NB4 (cell line): ENCODE measurements at places on chromosomes 3 and 15.

GRCh38 chr15:90325726-90326125 lies 26.4 kb upstream of the ZNF774 start:
- no peak for DNase-seq

DNA sequence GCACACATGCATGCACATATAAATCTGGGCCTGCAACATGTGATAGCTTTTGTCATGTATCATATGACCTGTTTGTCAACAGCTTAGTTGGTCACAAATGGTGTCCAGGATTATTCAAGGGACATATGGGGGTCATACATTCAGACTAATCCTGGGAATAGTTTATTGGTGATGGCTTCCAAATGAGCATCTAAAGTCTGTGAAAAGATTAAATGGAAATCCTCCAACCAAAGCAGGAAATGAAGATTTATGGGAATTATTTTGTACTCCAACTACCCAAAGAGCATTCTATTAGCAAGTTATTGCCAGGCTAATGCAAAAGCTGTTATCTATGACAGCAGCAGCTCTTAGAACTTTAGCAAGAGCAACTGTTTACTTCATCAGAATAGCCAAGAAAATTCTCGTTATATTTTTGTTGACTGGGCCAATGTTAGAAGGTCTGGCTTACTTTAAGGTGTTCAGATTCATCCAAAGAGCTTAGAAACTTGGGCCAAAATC lies 7.1 kb downstream of the FSTL1 start:
- DNase-seq: no peak

DNA sequence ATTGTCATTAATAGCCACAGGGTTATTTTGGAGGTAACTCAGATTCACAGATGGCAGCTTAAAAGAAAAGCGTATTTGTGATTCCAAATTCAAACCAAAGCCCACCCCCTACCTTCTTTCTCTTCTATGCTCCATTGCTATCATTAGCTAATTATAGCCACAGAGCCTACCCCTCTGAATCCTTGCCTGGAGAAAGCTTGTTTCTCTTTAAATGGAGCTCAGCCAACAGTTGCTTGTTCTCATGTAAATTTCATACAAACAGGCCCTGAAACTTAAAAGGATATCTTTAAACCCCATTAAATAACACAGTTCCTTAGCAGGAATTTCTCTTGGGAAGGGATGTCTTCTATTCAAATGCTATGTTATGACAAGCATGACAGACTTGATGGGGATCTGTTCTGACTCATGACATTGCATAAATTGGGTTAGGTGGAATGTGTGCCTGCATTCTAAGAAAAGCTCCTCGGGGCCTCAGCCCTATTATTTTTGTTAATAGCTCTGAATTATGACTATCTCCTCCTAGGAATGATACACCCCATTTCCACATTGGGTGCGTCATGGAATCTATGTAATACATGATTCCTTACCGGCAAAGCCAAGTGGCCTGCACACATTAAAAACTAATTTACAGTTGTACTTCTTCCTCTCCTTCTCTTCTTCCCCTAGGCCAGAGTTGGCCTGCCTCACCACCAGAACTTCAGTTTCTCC lies 265.8 kb downstream of the TAFA4 start:
- no peak for DNase-seq

DNA sequence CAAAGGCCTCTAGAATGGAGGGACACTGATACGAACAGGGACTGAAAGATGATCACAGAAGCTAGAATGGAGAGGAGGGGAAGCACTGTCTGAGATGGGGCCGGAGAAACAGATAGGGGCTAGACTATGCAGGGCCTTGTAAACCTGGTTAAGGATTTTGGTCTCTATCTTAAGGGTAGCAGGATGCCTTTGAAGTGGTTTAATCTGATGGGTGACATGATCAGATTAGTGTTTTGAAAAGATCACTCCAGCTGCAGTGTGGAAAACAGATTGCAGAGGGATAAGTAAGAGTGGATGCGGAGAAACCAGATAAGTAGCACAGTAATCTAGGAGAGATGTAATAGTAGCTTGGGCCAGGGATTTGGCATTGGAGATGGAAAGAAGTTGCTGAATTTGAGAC lies 108.1 kb downstream of the RSRC1 start:
- no peak for DNase-seq

DNA sequence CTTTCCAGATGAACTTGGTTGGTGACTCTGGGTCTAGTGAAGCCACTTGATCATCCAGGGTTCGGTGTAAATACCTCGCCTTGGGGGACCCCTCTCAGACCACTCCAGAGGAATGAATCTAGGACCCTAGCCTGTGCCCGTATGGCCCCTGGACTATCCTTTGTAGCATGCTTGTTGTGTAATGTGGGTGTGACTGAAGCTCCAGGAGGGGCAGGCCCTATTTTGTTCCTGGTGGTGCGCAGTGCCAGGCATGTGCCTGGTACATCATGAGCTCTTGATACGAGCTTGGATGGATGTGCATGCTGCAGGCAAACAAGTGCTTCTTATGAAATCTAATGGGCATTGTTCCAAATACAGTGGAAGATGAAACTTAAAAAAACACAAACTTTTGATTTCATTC lies 82.8 kb downstream of the EBLN2 start:
- no peak for DNase-seq

DNA sequence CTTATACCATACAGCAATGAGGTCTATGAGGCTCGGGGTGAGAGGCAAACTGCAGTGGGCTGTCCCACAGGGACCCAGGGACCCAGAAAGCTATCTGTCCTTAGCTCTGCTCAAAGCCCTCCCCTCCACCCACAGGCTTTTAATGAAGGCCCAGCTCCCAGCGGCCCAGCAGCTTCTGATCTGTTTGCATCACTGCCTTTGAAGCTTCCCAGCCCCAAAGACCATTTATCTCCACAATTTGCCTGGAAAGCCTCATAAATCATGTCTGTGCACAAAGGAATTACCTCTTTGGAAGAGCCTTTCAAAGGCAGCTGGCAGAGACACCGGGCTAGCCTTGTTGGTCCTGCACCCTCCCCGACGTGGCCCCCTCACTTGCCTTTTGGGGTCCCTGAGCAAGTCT lies 123.9 kb downstream of the RAB11A start:
- no peak for DNase-seq

GRCh38 chr15:94164202-94164807 lies 67.1 kb upstream of the MCTP2 start:
- peak; percentile 80 for DNase-seq
